ENCODE measurements at places on chromosomes 6 and 20.

DNA sequence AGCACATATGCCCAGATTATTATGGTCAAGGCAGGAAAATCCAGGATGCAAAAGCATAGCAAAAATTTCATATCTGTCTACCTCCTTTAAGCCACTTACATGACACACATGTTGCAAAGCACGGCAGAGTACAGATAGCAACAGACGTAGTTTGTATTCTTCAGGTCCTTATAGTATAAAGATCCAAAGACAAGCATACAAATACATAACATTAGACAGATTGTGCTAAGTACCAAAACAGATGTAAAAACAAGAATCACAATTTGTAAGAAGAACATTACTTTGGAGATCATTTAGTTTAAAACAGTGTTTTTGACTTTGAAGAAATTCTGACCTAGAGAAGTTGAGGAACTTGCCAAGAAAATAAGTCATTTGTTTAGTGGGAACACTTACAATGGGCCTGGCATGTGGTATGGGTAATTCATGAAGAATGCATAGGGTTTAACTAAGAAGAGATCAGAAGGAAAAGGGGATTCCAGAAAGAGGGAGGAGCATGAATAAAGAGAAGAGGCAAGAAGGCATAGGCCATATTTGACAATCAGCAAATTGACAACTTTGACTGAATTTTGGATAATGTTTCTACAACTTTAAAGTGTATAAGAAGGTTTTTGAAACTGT is 30.6 kb upstream of the LMBRD1 start:
- no peak for DNase-seq

GRCh38 chr20:54048481-54048880 is 21.9 kb downstream of the BCAS1 start:
- no peak for DNase-seq

GRCh38 chr6:37146735-37147157 is 23.2 kb upstream of the PIM1 start:
- DNase-seq = no peak

GRCh38 chr6:4134841-4135664 is at the start of gene ECI2:
ECI2 (minus strand) TSS chr6:4135575; CDS start chr6:4135560, 15 bp downstream.
- DNase-seq = no peak

GRCh38 chr6:100923481-100924165 is 42.5 kb upstream of the ASCC3 start:
- DNase-seq = no peak

GRCh38 chr6:68911334-68911733 is 276.3 kb downstream of the ADGRB3 start:
- no peak for DNase-seq

GRCh38 chr20:57417051-57417689 is 26.0 kb downstream of the RBM38 start:
- no peak for DNase-seq
